Spleen (tissue), 13 donors: ENCODE measurements at places on chromosomes 4 and X. TPM values are rescaled to one million over a fixed set of nuclear protein-coding genes. Genes with fewer than 3 reads are reported as not detected.

- H3K36me3 ChIP-seq = no peaks in the 10 kb centered on the region
- no peak overlapping the region for H3K27ac ChIP-seq
- DNase-seq = no peak
- no peaks in the 10 kb centered on the region for H3K4me1 ChIP-seq
- peaks cover 34% of the 10 kb centered on the region for H3K27me3 ChIP-seq
These were observed 25.8 kb downstream of the ADRA2C start for GRCh38 chr4:3791910-3792542.

- no peak overlapping the region for H3K4me3 ChIP-seq
- H3K36me3 ChIP-seq = no peaks in the 10 kb centered on the region
- no peaks in the 10 kb centered on the region for H3K27me3 ChIP-seq
- no peak for DNase-seq
These were observed 149.2 kb downstream of the TBL1X start for GRCh38 chrX:9614016-9614415.

DNA sequence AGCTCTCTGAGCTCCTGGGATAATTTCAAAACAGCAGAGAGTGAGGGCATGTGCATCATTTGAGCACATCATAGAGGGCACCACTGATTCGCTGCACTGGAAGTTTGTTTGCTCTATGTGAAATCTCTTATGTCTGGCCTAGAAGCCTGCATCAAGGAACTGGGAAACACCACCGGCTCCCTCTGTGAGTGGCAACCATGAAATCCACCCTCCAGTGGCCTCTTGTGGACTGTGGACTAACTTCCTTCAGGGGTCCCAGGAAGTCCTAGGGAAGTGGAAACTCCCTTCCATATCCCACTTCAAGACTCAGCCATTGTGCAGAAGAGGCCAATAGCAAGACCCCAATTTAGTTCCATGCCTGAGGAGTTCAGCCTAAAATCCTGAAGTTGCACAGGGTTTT lies 48.0 kb upstream of the IGFBP7 start:
- no peak overlapping the region for H3K27ac ChIP-seq
- H3K36me3 ChIP-seq = no peaks in the 10 kb centered on the region

DNA sequence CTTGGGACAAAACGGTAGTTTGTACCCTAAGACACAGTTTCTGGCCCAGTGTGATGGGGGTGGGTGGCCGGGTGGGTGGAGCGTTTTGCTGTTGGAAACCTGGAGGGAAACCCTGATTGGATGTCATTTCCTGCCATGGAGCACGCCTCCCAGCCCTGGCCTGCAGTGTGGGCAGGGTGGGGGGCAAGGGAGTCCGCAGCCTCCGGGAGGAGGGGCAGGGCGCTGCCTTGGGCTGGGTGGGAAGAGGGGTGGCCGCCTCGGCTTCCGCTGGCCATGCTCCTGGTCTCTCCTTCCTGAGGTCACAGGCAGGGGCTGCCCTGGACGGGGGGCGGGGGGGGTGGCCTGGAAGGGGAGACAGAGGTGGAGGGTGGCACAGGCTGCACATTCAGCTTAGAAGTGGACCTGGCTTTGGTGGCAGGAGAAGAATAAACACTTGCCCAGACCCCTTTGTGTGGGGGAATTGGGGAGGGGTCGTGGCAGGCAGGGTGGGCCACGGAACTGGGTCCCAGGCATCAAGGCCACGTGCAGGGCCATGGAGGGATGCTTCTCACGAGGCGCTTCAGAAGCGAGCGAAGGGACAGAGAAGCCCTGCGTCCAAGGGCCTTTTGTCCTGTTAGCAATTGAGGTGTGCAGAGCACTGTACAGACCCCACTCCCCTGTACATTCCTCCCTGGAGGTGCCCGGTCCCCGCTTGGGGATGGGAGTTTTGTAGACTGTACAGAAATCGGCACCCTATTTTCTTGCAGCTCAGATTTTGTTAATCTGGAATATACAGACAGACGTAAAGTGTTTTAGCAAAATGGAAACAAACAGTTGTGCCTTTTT lies 6.2 kb downstream of the NAT8L start:
- peak; percentile 66 for DNase-seq
- peaks cover 10% of the 10 kb centered on the region for H3K4me1 ChIP-seq
- H3K36me3 ChIP-seq = no peaks in the 10 kb centered on the region
- H3K27me3 ChIP-seq = peaks cover 67% of the 10 kb centered on the region
- H3K27ac ChIP-seq = no peak overlapping the region
- no peak overlapping the region for H3K4me3 ChIP-seq

DNA sequence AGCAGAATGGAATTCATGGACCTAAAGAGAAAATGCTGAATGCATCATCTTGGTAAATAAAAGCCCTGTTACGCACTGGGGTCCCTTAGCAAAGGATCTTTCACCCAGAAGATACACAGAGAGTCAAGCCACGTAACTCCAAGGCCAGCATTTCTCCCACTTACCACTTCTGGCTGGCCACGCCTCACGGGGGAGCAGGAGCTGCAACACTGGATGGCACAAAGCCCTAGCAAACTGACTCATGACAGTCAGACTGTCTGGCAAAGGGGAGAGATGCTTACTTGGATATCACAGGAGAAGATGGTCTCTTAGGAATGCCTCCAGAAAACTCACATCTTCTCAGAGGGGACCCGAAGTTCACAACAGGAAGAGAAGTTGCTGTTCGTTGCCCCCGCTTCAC lies 51.4 kb upstream of the BCLAF3 start:
- H3K4me1 ChIP-seq = no peaks in the 10 kb centered on the region
- DNase-seq = no peak
- no peak overlapping the region for H3K27ac ChIP-seq
- no peak overlapping the region for H3K4me3 ChIP-seq
- H3K27me3 ChIP-seq = no peaks in the 10 kb centered on the region
- H3K36me3 ChIP-seq = no peaks in the 10 kb centered on the region

Gene CITED1
- not detected for total RNA-seq

Gene TLR1
- total RNA-seq = 103 TPM

Gene MAP7D2
- total RNA-seq = 0.27 TPM

Gene TAF7L
- total RNA-seq = 0.20 TPM

Gene TEX13C
- total RNA-seq = not detected

Gene PAGE5
- not detected for total RNA-seq
